Aortic smooth muscle cell (primary cell): ENCODE measurements at places on chromosomes 7 and 10. TPM values are rescaled to one million over a fixed set of nuclear protein-coding genes. Genes with fewer than 3 reads are reported as not detected.

EBF3 gene
- 0.81 and 1.7 TPM in 2 replicates for total RNA-seq

SAMD9L gene
- total RNA-seq, result 20.5 and 23.3 TPM in 2 replicates

NEUROD6 gene
- total RNA-seq, result not detected in 2 replicates

C1GALT1 gene
- 41.7 and 57.2 TPM in 2 replicates for total RNA-seq

LRMDA gene
- total RNA-seq, result 4.6 and 7.8 TPM in 2 replicates

HYAL4 gene
- not detected in 2 replicates for total RNA-seq

ASB10 gene
- total RNA-seq, result not detected in 2 replicates

HKDC1 gene
- total RNA-seq, result 1.4 and 1.7 TPM in 2 replicates

HOXA4 gene
- 0.12 and 0.13 TPM in 2 replicates for total RNA-seq

MACROH2A2 gene
- total RNA-seq, result 7.3 and 7.9 TPM in 2 replicates

CAMK2B gene
- 1.3 and 2.9 TPM in 2 replicates for total RNA-seq

LIPN gene
- not detected in 2 replicates for total RNA-seq

ZFYVE27 gene
- 19.9 and 21.7 TPM in 2 replicates for total RNA-seq

GLRX3 gene
- total RNA-seq, result 71.2 and 73.5 TPM in 2 replicates

PPP1R17 gene
- total RNA-seq, result not detected in 2 replicates

RELN gene
- total RNA-seq, result 1.2 and 1.3 TPM in 2 replicates

SSC4D gene
- total RNA-seq, result 0.53 and 0.56 TPM in 2 replicates

SNX10 gene
- total RNA-seq, result 0.13 TPM in 1 of 2 replicates, not detected in the other

INHBA gene
- 34.7 and 58.7 TPM in 2 replicates for total RNA-seq

ANKRD22 gene
- 0.06 and 0.13 TPM in 2 replicates for total RNA-seq

UPP1 gene
- total RNA-seq, result 12.3 and 19.7 TPM in 2 replicates

HOXA10 gene
- under 0.01 TPM in 2 replicates for total RNA-seq

FAM25G gene
- total RNA-seq, result not detected in 2 replicates

GIMAP8 gene
- 0.62 and 2.1 TPM in 2 replicates for total RNA-seq

MYO1G gene
- under 0.01 TPM in 2 replicates for total RNA-seq

PTN gene
- 20.6 and 43.0 TPM in 2 replicates for total RNA-seq

ITIH5 gene
- total RNA-seq, result 0.13 and 0.19 TPM in 2 replicates

CYP3A7 gene
- not detected in 2 replicates for total RNA-seq

LRRD1 gene
- 0.12 and 0.13 TPM in 2 replicates for total RNA-seq

GJD4 gene
- total RNA-seq, result not detected in 2 replicates

BTBD16 gene
- 0.31 and 0.40 TPM in 2 replicates for total RNA-seq

ASIC3 gene
- total RNA-seq, result 0.06 TPM in 1 of 2 replicates, not detected in the other

MCM10 gene
- 5.2 and 14.3 TPM in 2 replicates for total RNA-seq

PRF1 gene
- total RNA-seq, result not detected in 2 replicates

CALML3 gene
- total RNA-seq, result not detected in 2 replicates

SYT15B gene
- not detected in 2 replicates for total RNA-seq

RASA4 gene
- total RNA-seq, result 71.7 and 118 TPM in 2 replicates

OR2A2 gene
- not detected in 2 replicates for total RNA-seq

CDK14 gene
- total RNA-seq, result 35.1 and 49.3 TPM in 2 replicates

KCNMA1 gene
- 95.4 and 148 TPM in 2 replicates for total RNA-seq

ANKRD2 gene
- 0.50 and 1.5 TPM in 2 replicates for total RNA-seq

RBP3 gene
- not detected in 2 replicates for total RNA-seq

AGR2 gene
- total RNA-seq, result not detected in 2 replicates

CALN1 gene
- not detected in 2 replicates for total RNA-seq
